ENCODE measurements at places on chromosomes 2 and 18.

DNA sequence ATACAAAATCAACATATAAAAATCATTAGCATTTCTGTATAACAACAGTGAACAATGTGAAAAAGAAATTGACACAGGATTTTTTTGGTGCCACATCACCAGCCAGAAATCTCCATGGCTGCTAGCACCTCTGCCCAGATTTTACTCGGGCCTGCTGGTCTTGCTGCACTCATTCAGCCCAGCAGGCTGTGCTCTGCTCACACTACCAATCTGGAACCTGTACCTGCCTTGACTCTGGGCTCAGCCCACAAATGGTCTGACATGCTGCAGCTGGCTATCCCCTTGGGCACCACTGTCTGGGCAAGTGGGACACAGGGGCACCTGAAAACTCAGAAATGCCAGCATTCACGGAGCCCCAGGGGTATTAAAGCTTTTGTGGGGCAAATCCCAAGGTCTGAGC is 392.5 kb upstream of the NRXN1 start:
- no peak for DNase-seq

- peak; percentile 84 for DNase-seq
Measured at GRCh38 chr2:113890253-113891235, 655 bp downstream of the ACTR3 start.

DNA sequence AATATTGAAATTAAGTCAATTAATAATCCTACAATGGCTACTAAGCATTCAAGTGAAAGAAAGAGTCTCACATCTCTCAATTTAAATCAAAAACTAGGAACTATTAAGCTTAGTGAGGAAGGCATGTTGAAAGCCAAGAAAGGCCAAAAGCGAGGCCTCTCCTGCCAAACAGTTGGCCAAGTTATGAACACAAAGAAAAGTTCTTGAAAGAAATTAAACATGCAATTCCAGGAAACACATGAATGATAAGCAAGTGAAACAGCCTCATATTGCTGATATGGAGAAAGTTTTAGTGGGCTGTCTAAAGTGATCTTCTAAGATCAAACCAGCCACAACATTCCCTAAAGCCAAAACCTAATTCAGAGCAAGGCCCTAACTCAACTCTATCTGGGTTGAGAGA is 11.8 kb downstream of the RDH14 start:
- no peak for DNase-seq

- peak; percentile 58 for DNase-seq
Measured at GRCh38 chr2:44362207-44363015, 664 bp downstream of the CAMKMT start.

GRCh38 chr2:42296226-42296625 is 64.8 kb downstream of the COX7A2L start:
- no peak for DNase-seq

- DNase-seq = peak; percentile 60
Measured at GRCh38 chr2:134391751-134392160, 137.9 kb downstream of the MGAT5 start.

- peak; percentile 49 for DNase-seq
Measured at GRCh38 chr18:11995445-11996189, 14.3 kb downstream of the IMPA2 start.

GRCh38 chr2:609449-609848 is 67.8 kb downstream of the TMEM18 start:
- DNase-seq = no peak

DNA sequence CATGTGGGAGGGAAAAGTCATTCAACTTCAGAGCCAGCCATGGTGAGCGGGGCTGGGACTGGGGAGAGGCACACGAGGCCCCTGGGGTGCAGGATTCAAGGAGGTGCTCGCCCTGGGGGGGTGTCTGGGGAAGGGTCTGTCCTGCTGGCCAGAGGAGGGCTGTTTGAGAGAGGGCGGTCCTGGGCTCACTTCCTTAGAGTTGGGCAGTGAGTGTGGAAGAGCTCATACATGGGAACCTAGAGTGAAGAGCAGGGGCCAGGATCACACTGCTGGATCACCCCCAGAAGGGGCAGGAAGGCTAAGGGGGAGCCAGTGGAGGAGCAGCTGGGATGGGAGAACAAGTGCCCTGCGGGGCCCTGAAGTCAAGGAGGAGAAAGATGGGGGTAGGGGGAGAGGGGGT is 6.5 kb downstream of the SH3BP4 start:
- DNase-seq = no peak

DNA sequence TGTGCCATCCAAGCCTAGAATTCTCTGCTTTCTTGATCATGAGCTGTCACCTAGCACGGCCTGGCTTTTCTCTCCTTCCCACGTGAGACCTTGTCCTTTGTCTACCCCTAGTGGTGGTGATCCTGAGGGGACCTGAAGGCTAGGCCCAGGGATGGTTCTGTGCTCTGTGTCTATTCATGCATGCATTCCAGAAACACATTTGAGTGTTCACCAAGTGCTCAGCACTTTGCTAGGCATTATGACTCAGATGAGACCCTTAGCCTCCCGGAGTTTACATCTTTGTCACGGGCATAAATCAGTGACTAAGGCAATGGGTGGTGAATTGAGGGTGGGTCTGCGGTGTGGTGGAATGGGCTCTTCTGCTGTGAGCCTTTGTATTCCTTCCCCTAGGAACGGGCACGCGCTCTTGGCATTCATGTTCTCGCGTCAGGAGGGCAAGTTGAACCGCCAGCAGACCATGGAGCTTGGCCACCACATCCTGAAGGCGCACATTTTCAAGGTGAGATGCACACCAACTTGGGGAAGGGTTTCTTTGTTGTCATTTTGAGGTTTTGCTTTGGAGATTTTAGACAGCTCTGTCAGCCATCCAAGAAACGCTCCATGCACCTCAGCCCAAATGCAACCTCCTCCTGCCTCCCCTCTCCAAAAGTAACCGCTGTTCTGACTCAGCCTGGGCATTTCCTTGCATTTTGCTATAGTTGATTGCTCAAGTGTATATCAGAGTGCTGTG is 100.9 kb downstream of the WDSUB1 start:
- peak; percentile 96 for DNase-seq

GRCh38 chr18:9038277-9038871 is 64.1 kb upstream of the NDUFV2 start:
- DNase-seq = peak; percentile 48

- DNase-seq = no peak
Measured at GRCh38 chr2:238939521-238940403, 91.9 kb downstream of the TWIST2 start.

- DNase-seq = no peak
Measured at GRCh38 chr18:61817086-61817485, 75.7 kb downstream of the RNF152 start.

- DNase-seq = no peak
Measured at GRCh38 chr2:26506279-26506678, 28.4 kb upstream of the OTOF start.

DNA sequence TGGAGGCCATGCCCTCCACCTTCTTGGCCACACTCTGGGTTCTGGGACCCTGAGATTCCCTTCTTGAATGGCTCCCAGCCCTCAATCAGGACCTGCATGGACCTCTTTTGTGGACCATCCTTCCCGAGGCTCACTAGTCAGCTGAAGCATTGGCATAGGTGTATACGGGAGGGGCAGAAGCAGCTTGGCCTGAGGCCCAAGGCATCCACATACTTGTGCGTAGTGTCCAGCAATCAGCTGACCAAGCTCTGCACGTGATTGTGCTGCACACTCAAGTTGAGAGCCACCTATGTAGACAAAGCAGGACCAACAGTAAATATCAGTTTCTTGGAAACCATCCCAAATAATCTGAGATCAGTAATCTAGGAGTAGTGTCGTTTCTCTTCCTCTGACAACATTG is 119.6 kb downstream of the INSIG2 start:
- no peak for DNase-seq

DNA sequence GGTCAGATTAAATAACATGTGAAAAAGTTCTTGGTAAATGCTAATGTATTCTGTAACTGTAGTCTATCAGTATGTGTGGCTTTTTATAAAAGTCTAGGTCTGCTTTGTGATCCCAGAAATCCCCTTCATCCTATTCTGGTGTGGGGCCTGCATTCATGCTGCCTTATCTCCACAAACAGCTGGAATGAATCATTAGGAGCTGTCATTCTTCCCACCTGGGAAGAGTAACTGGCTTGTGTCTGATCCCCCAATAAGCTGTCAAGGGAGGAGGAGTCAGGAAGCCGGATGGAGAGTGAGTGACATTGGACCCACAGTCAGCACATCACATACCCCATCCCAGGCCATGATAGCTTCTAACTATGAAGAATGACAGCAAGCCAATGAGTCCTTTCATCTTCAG is 81.1 kb upstream of the EPHA4 start:
- DNase-seq = no peak

GRCh38 chr2:145685383-145686050 is 1165.6 kb upstream of the ZEB2 start:
- DNase-seq = peak; percentile 5

Measured in M059J (cell line).